Stimulated activated CD8-positive, alpha-beta memory T cell treated with anti-CD3 and anti-CD28 coated beads, Interleukin-15, amount 100 ng/mL, for 48 hours (primary cell): ENCODE measurements at places on chromosomes 6 and 20.

DNA sequence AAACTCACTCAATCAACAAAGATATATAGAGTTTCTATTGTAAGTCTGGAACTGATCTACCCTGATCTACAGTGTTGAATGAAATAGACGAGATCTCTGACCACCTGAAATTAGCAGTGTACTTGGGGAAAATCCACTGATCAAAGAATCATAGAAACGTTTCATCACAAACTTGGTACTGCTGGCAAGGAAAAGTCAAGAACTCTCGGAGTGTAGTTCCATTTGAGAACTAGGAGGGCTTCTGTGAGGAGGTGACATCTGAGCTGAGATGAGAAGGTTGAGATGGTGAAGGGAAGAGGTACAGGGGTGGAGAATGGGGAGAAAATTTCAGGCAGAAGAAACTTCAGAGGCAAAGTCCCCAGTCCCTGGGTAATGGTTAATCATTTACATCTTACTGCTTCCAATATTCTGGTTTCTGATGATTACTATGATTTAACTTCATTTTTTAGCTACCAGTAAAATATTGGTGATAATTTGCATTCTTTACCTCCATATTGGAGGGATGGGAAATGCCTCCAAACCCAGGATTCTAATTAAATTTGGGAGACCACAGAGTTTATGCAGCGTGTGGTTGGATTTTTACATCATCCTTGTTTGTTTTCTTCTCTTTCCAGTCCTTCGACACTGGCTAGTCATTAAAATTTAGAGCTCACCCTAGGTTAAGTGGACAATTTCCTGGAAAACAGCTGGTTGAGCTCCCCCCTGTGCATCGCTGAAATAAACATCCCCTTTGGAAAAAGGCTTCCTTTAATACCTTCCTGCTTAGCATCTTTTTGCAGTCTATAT lies 191.9 kb downstream of the BCAS1 start:
- no peak for DNase-seq

DNA sequence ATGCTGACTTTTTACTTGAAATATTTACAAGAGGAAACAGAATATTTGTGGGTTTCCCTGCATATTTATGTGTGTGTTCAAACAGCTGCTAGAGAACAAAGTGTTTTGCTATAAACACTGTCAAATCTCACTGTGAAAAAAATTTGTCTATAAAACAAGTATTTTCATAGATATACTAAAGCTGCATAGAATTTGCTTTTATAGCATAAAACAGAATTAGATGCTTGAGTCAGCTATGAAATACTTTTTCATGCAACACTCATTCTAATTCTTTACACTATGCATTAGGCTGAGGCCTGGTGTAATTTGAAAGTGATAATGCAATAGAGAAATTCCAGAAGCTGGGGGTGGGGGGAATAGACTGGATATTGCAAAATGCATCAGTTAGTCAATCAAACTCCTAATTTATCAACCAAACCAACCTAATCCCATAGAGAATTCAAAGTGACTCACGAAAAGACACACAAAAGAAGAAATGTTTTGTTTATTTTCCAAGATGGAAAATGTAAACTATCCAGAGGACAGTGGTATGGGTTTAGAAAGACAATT lies 148.2 kb downstream of the LAMA2 start:
- no peak for DNase-seq

GRCh38 chr6:123263981-123264380 lies 267.9 kb downstream of the CLVS2 start:
- DNase-seq, result no peak

GRCh38 chr6:143074101-143074500 lies 13.4 kb downstream of the AIG1 start:
- DNase-seq, result no peak

GRCh38 chr20:33059741-33060390 lies 6.2 kb downstream of the BPIFB3 start:
- DNase-seq, result no peak

DNA sequence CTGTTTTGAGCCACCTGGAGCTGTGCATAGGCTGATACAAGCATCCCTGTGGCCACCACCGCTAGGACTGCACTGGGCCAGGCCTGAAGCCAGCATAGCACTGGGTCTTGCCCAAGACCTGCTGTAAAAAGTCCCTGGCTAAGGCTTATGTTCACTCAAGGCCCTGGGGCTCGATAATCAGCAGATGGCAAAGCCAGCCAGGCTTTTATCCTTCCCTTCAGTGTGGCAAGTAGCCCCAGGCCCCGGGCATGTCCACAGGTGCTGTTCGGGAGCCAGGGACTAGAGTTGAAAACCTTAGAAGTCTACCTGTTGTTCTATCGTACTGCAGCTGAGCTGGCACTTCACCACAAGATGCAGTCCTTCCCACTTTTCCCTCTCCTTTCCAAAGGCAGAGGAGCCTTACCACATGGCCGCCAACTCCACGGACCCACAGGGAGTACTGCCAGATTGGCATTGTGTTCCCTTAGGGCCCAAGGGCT lies 226.4 kb upstream of the ZNF217 start:
- DNase-seq, result no peak

- no peak for DNase-seq
Measured at GRCh38 chr6:151551223-151551857, 57.5 kb downstream of the CCDC170 start.

DNA sequence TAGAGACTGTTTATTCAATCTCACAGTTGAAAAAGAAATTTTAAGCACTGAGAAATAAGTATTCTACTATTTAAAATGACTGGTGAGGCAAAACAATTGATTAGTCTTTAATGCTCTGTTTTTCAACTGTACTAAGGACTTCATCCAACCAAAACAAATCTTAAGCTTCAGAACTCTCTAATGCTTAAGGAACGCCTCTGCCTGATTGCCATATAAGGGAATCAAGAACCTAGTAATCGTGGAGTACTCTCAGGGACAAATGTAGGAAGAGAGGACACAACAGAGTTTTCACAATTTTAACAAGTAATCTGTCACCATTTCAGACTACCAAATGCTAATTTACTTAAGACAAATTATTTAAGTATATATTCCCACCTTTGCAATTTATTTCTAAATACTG lies 16.1 kb downstream of the FBXO30 start:
- DNase-seq, result no peak

DNA sequence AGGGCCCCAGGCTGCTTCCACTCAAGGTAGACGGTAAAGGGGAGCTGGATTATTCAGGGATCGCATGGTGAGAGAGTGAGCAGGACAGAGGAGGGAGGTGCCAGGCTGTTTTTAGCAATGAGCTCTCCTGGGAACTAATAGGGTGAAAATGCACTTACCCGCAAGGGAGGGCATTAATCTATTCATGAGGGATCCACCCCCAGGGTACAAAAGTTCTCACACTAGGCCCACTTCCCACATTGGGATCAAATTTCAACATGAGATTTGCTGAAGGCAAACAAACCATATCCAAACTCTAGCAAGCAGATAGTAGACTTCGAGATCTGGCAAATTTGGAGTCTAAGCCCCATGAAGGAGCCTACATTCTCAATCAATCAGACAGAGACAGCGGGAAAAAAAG lies 408.6 kb downstream of the RNF144B start:
- DNase-seq, result no peak

DNA sequence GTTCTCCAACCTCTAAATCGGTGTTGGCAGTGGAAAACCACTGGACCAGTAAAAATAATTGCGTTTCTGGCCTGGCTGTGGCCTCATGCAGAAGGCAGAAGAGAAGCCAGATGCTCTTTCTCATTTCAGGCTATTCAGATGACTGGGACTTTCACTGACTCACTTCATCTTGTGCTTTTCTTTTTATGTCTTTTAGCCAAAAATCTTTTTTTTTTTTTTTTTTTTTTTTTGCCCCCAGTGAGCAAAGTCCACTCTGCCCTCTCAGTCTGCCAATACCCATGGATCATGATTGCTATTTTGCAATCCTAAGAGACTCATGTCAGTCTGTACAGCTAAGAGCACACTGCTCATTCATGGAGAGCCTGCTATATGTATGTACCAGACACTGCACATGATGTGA lies 962.5 kb downstream of the KIF16B start:
- no peak for DNase-seq

- no peak for DNase-seq
Measured at GRCh38 chr20:40019510-40019909, 669.5 kb downstream of the MAFB start.

GRCh38 chr20:14288341-14289330 lies 48.8 kb downstream of the FLRT3 start:
- no peak for DNase-seq

DNA sequence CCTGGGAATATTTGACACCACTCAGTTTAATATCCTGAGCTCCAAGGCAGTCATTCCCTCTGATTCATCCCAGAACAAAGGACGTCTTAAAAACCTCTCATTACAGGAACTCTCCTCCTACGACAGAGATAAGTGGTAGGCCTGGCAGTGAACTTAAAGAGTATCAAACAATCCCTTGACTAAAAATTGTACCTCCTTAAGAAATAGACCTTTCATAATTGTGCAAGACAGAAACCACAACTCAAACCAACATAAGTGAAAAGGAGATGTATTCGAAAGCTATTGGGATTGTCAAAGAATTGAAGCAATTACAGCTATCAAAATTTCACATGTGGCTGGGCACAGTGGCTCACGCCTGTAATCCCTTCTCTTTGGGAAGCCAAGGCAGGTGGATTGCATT lies 19.1 kb upstream of the BNIP5 start:
- DNase-seq, result no peak

DNA sequence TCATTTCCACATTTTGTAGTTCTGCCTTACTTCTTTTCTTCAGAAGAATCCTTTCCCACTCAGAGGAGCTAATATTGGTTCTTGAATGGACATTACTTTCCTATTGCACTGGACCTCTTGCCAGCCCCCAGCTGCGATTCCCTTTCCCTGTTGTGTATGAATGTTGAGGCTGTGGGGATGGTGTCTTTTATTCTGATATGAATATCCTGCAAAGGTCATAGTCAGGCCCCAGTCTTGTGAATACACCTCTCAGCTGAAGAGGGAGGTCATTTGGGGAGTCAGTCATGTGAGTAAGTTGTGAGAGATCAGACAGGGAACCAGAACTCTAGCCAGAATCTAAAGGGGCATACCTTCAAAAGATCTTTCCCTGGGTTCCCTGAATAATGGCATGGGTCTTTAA lies 32.6 kb upstream of the OSTM1 start:
- DNase-seq, result no peak

- DNase-seq, result no peak
Measured at GRCh38 chr6:51467231-51467952, 620.0 kb downstream of the PKHD1 start.

- no peak for DNase-seq
Measured at GRCh38 chr6:96015518-96016333, at the start of gene FUT9. Gene FUT9, plus strand, starts transcription at chr6:96015974. Its CDS starts 187,182 bp downstream, at chr6:96203156.

DNA sequence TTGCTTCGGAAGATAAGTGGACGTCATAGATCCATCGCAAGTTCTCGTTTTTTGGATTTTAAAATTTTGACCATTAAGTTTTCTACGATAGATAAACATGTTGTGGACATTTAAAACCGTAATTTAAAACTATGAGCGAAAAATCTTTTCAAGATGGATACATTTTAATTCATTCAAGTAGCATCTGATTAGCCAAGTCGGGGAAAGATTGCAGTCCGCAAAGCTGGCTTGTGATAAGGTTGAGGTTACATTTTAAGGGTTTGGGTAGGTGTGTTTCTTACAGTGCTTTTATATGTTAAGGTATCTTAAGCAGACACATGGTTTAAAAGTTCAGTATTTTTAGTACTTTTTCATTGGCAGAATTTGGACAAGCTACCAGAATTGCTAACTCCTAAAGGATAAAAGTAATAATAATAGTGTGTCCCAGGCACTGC lies 1.2 kb downstream of the WTAP start:
- DNase-seq, result no peak

DNA sequence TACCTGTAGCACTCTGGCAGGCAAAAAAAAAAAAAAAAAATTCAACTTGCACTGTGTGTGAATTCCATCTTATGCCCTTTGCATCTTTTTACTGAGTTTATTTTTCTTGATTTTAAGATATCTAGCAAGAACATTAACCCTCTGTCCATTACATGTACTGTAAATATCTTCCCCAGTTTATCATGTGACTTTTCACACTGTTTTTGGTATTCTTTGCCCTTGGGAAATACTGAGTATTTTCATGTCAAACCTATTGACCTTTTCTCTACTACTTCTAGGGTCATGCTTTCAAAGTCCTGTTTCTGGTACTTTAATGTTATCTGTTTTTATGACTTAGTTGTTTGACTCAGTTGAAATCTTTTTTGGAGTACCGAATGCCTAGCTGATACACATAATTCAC lies 843 bp upstream of the HUS1B start:
- DNase-seq, result no peak

DNA sequence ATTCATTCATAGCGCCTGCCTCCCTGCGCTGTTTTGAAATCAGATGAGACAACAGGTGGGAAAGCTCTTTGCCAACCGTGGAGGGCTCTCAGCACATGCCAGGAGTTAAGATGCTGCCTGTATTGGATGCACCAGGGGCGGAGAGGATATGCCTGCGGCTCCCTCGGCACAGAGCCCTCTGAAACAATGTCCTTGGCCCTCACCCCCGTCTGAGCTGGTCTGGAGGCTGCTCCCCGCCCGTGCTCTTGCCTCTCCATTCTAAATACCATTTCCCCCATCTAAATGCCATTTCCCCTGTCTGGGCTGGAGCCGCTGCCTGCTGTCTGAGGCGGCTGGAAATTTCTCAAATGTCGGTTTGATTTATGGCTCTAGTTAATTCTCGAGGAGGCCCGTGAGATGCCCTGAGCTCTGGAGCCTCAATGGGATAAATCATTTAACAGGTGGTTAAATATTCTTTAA lies 50.8 kb upstream of the MLN start:
- DNase-seq, result no peak

DNA sequence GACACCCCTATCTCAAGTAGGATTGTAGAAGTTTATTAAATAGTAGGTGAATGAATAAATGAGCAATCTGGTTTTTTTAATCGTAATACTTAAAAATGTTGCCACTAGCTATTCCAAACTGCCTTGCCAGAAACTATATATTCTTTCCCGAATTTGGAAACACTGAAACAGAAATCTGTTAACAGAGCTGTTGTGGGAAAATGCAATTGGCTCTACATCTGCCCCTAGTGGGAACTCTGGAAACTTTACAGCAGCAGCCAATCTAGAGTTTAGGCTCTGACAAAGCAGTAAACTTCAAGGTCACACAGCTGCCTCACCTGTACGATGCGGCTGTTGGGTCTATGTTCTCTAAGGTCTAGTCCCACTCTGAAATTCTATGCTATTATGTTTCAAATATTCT lies 41.7 kb downstream of the SYNE1 start:
- no peak for DNase-seq

DNA sequence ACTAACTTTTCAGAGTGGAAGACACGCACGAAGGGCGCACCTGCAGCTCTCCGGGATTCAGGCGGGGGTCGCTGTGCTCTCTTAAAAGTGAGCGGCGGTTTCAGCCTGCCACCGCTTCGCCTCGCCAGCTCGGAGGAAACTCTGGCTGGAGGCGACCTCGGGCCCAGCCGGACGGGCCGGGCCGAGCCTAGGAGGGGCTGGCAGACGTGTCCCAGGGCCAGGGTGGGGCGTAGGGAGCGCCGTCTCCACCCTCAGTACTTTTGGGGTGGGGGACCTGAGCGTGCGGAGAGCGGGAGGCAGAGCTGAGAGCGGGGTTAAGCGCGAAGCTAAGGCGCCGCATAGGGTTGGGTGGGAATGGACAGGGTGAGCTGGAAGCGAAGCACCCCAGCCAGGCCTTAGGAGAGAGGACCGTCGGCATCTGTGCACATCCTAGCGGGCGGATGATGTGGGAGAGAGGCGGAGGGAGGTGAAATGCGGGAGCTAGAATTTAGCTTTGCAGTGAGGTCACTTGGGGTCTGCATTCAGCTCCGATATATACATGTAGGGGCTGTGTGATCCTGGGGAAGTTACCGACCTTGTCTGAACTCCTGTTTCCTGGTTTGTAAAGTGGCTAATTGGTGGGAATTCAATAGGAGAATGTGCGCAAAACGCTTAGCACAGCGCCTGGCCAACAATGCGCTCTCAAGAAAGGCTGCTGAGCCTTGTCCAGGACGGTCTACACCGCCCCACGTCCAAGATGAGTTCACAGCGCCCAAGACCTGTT lies 6.5 kb upstream of the TFAP2A start:
- no peak for DNase-seq
